ENCODE measurements at places on chromosomes 6 and 20.

DNA sequence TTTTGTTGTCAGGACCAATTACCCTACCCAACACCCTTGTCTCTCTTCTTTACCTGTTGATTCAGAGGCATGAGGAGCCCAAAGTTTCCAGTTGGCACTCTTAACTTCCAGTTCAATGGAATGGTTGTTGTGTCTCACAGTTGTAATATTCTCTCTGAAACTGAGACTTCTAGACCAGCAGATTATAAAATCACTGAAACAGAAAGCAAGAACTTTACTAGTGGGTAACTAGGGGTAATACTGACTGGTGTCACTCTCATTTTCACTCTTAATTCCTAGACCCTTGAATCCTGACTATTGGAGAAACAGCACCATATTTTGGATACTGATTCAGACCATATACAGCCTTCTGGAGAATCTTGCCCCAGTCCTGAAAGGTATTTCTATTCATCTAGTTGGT, 140.2 kb upstream of the MMS22L start:
- DNase-seq = no peak

DNA sequence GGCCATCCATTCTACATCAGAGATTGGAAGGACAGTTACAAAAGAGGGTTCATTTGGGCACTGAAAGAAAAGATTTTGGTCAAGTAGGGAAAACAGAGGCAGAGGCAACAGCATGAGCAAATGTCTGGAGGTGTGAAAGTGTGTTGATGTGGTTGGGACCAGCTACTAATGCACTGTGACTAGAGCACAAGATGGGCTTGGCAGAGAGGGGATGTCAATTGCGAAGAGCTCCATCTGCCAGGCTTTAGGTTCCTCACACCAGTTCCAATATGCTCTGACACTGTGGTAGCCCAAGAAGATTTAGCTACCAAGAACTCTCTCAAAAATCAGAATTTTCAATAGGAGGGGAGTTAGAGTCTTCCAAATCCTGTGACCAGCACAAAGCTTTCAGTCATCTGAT, 42.1 kb downstream of the TRAF3IP2 start:
- no peak for DNase-seq

DNA sequence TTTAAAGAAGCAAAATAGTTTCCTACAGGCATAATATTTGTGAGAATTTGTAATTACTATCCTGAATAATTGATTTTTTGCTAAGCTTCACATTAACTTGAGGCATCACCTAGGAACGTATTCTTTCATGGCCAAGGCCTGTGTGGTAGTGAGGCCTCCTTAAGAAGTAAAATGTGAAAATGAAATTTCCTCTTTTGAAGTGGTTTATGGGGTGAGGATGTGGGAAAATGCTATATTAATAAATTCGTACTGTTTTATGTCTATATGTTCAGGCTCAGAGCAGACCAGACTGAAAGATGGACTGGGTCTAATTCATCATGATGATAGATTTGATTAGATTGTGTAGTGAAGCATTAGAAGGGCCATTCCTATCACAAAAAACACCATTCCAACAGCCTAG, 33.1 kb downstream of the MYLIP start:
- no peak for DNase-seq

- no peak for DNase-seq
These were observed 46.0 kb downstream of the PHIP start for GRCh38 chr6:79031821-79032590.

DNA sequence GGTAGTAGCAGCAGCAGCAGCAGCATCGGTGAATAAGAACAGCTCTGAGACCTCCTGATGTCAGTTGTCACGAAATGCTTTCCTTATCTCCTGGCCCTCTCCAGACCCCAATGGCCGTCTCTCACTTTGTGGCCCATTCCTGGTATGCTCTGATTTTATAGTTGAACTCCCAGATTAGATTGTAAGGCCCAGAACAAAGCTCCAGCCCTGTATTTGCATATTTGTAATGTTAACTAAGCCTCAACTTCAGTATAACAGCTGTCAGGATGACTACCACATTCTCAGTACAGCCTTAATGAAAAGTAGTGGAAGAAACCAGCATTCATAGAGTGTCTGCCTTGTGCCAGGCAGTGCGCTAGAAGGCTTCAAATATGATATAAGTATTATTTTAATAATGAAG, 180.9 kb downstream of the SASH1 start:
- DNase-seq = no peak
